ENCODE measurements at places on chromosomes 2 and 18.
A peak's percentile ranks its signal among the peaks of the same experiment; 100 is the strongest.

GRCh38 chr2:43948370-43948769 lies 47.4 kb downstream of the LRPPRC start:
- DNase-seq: no peak

- DNase-seq: peak; percentile 52
Measured at GRCh38 chr2:231709636-231709980, 1.3 kb downstream of the PTMA start.

DNA sequence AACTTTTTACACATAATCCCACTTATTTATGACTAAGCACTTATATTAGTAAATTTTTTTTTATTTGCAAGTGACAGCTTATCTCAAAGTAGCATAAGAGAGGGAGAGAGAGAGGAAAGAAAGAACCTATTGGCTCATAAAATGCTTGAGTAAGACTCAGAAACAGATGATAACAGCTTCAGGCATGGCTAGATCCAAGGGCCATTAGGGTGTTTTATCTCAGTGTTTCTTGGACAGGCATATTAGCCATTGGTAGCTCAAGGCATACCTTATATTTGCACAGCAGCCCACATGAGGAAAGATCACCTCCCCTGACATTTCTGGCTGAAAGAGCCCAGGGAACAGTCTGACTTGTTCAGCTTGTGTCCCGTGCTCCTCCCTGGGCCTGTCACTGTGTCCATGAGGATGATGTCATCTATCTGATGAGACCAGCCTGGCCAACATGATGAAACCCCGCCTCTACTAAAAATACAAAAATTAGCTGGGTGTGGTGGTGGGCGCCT lies 64.4 kb downstream of the IL1R2 start:
- no peak for DNase-seq

DNA sequence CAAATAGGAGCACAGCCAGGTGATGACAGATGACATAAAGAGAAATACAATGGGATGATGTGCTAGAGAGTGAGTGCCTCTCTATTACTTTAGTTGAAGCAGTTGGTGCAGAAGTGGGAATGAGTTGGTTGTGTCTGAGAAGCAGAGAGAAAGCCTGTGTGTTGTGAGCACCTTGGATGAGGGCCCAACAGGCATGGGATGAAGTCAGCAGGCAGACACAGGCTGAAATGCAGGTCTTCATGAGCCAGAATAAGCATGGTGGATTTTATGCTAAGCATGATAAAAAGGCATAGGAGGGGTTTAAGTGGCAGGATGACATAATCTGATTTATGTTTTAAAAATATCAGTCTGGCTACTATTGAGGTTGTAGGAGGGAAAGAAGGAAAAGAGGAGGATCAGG lies 71.5 kb downstream of the KLHL14 start:
- no peak for DNase-seq

DNA sequence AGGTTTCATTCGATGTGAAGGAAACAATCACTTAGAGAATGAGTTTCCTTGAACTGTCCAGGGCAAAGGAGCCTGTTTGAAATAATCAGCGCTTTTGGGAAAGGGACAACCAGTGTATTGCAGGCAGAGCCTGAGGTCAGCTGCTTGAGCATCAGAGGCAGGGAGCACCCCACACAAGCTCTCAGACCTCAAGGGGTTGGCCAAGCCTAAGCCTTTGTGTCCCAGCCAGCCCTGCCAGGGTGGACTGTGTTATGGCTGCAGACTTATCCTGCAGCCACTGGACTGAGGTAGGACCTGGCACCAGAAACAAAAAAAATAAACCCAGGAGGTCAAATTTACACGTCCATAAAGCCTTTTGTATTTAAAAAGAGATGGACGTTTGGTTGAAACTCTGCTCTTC lies 228.3 kb downstream of the SEPTIN10 start:
- no peak for DNase-seq

- no peak for DNase-seq
Measured at GRCh38 chr2:224400174-224400810, 1.6 kb downstream of the FAM124B start.

GRCh38 chr2:7693246-7694075 lies 776.2 kb downstream of the RNF144A start:
- DNase-seq: no peak

GRCh38 chr18:5941890-5942289 lies 46.6 kb upstream of the TMEM200C start:
- no peak for DNase-seq

DNA sequence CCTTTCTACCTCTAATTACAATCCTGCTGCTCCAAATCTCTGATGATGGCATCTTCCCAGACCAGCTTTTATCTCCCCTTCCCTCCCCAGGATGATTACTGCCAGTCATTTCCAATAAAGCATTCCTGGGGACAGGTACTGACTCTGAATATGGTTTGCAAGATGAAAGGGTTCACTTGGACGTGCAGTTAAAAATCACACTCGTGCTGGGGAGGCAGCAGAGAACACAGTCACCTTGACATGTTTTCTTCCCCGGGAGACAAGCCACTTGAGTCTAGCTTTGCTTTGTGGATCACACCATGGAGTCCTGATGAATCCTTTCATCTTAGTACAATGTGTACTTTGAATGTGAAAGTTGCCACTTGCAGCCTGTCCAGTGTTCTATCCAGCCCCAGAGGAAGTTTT lies 175.0 kb downstream of the ALPK2 start:
- DNase-seq: no peak

DNA sequence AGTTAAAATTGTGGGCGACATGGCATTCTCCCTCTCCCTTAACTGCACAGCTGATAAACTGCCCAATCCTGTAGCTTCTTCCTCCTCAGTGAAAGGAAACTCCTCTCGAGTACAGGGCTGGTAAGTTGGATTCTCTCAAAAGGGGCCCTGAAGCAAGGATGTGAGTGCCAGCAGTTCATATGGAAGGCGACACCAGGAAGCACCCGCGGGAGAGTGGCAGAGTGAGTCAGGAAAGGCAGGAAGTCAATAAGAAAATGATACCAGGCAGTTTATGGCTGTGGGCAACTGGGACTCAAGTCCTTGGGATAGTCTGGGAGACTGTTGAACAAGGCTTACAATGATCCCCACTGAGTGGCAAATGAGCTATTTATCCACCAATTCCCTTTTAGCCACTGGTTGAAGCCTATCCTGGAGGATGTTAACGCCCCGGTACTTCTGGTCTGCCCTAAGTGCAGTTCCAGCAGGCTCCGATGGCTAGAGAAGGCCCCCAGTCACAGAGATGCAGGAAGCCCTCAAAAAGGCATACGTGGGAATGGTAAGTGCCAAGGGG lies 34.8 kb downstream of the ABHD3 start:
- DNase-seq: no peak

DNA sequence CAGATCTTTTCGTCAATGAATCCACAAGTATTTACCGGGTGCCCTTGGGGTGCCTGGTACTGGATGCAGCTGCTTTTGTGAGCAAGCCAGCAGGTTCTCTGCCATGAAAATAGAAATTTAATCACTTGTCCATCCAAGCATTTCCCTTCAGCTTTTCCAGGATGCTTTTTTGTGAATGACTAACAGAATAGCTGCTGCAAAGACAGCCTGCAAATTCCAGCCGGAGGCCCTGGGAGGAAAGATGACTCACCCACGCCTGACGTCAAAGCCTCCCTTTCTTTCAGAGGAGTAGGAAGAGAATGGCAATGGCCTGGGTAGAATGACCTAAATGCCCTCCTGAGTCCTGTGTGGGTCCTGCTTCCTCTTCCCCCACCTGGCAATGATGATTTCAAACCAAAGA lies 111.9 kb downstream of the AP1S3 start:
- DNase-seq: no peak

GRCh38 chr2:163455815-163456214 lies 280.0 kb downstream of the FIGN start:
- no peak for DNase-seq

GRCh38 chr18:77470569-77471413 lies 221.1 kb downstream of the GALR1 start:
- DNase-seq: no peak

- no peak for DNase-seq
Measured at GRCh38 chr2:191226196-191226595, 19.0 kb upstream of the MYO1B start.

DNA sequence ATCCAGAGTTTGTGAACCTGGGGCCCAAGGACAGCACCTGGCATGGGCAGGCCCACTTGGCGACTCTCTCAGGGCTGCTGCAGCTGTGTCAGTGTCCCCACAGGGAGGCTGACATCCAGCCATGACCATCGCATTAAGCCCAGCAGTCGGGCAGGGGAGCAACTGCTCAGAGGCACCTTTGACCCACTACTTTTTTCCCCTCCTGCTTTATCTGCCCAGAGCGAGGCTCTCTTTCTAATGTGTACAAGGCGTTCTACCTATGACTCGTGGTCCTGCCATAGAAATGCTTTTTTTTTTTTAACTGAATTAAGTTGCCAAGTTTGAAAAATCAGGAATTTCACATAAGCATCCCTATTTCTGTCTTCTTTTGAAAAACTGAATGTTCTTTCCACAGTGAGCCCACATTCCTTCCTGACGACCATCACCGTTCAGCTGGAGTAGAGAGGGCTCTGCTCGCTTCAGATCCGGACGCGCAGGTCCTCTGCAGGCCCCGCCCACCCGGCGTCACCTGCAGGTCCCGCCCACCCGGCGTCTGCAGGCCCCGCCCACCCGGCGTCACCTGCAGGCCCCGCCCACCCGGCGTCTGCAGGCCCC lies 403 bp upstream of the CLUL1 start:
- DNase-seq: no peak

GRCh38 chr18:68791801-68792200 lies 6.1 kb upstream of the CCDC102B start:
- DNase-seq: no peak

DNA sequence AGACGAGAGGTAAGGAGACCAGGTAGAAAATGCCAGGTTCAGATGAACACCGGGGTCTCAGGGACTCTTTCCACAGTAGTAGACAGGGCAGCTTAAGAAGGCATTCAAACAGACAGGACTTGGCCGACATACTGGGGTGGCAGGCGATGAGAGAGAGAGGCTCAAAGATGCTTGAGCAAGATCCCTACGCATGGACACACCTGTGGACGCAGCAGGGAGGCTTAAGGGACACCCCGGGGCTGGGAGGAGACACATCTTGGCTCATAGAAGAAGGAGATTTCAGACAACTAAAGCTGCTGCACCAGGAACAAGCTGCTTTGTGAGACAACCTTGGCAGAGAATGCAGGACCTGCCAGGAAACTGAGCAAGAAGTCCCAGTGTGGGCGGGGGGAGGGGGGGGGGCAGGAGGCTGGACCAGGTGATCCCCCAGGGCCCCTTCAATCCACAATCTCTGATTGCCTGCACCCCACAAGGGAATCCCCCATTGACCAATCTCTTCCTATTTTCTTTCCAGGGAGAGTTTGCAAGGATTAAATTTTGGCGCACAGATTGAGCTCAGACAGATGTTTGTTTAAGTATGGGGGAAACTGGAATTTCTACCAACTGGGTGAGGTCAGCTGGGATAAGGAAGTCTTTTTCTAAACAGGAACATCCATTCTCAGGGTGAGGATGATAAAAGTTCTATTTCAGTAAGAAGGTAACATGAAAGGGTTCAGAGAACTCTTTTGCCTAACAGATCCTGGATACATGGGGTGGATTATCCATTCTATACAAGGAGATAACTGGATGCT lies 400.7 kb downstream of the NBAS start:
- no peak for DNase-seq

GRCh38 chr2:185583058-185583816 lies 155.4 kb upstream of the FSIP2 start:
- no peak for DNase-seq

DNA sequence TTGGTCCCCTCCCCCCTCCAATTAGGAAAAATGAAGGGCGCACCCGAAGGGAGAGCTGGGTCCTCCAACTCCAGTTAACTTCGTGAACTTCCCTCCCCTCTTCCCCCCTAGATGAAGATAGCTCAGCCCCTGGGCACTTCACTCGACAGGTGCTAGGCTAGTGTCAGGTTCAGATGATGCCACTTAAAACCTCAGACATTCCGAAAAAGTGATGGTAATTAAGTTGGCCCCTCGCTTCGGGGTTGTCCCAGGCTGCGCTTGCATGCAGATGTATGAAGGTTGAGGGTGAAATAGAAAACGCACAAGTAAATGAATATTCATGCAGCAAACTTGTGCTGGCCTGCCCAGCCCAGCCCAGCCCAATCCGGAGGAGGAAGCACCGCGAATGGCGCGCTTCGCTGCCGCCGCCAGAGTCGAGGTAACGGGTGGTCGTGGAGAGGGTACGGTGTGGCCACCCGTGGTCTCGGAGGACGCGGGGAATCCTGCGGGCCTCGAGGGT lies 3.0 kb upstream of the GBX2 start:
- DNase-seq: no peak

GRCh38 chr2:95269036-95269680 lies 5.1 kb upstream of the PROM2 start:
- no peak for DNase-seq

DNA sequence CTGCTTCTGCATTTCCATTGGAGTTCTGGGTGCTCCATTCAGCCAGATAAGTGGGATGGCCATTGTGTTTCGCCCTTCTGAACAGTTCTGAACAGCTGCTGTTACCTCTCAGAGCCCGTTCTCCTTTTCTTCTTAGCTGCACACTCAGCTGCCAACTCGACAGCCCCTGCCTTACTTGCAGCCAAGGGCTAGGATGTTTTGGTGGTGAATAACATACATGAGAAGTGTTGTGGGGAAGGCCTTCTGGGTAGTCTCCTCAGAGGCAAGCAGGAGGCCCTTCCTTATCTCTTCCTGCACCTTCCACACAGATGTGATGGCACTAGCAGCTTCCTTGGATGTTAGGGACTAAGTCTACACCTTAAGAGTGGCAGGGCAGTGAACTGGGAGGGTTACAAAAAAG lies 138.4 kb upstream of the NOSTRIN start:
- no peak for DNase-seq

GRCh38 chr2:26816893-26817292 lies 31.0 kb downstream of the CENPA start:
- DNase-seq: no peak

DNA sequence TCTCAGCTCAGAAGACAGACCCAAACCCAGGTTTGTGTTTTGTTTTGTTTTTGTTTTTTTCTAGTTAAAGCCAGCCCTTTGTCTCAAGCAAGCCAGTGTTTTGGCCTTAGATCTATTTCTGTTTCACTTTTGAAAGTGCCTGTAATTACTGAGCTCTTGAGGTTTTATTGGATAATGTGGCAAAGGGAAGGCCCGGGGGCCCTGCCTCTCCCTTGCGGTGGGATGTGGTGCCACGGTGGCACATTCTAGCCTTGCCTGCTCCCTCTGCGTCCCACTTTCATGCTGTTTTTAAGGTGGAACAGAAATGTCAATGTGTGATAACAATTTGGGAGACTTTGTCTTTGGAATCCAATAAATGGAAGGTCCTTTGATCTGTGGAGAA lies 2.5 kb downstream of the HPCAL1 start:
- DNase-seq: peak; percentile 74

All from activated CD4-positive, alpha-beta memory T cell treated with anti-CD3 and anti-CD28 coated beads, Interleukin-2, amount 10 ng/mL, durations not matched to agents 7 days and 5 days (primary cell).